Stimulated activated CD8-positive, alpha-beta memory T cell treated with anti-CD3 and anti-CD28 coated beads, Interleukin-15, amount 100 ng/mL, for 48 hours (primary cell): ENCODE measurements at places on chromosomes 12 and 14.

DNA sequence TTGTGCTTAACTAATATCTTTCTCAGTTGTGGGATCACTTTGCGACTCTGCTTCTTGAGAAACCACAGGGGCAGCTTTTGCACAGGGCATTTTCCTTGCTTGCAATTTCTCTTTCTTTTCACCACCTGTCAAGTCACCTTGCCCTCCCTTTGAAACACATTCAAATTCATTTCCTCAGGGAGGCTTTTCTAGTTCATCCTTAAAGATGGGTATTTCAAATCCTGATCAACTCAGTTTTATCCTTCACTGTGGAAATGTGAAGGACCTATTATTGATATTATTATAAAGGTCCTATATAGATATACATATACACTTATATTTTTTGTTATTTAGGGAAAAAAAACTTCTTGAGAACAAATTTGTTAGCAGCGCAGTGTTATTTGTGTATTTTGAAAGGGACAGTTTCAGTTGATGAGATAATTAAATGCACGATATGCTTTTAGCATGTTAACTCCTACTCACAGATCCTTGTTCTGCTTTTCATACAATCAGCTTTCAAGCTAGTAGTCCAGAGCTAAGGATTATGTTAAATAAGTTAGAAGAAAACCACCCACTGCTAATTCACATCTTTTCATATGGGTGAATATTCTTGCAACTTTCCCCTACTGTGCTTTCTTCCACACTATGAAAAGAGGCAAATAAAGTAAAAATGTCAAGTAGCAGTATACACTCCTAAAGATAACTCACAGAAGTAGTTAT is 501.4 kb upstream of the RGS6 start:
- no peak for DNase-seq

- no peak for DNase-seq
Measured at GRCh38 chr12:103503546-103504480, 8.0 kb upstream of the C12orf42 start.

DNA sequence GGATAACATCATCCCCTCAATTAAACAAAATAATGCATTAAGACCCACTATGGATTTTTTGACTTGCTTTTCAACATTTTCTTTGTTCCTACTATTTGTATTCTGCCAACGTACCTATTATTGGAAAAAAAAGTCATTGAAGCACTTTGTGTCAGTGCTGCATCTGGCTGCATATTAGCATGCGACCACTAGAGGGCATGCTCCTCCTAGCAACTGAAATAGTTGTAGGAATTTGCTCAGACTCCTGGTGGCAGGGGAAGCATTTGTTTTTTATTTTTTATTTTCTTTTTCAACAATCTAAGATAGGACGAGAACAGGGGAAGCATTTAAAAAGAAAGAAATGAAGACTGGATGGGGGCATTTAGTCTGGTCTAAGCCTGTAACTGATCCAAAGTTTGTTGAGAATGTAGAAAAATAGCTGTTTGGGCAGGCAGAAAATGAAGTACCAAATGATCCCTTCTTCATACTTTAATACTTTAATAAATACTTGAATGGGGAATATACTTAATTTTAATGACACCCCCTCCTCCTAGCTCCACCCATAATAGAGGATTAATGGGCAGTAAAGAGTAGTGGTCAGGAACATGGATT is 14.5 kb upstream of the CLEC4A start:
- peak; percentile 53 for DNase-seq

GRCh38 chr14:103123634-103124500 is 606 bp downstream of the TNFAIP2 start:
- DNase-seq: no peak

DNA sequence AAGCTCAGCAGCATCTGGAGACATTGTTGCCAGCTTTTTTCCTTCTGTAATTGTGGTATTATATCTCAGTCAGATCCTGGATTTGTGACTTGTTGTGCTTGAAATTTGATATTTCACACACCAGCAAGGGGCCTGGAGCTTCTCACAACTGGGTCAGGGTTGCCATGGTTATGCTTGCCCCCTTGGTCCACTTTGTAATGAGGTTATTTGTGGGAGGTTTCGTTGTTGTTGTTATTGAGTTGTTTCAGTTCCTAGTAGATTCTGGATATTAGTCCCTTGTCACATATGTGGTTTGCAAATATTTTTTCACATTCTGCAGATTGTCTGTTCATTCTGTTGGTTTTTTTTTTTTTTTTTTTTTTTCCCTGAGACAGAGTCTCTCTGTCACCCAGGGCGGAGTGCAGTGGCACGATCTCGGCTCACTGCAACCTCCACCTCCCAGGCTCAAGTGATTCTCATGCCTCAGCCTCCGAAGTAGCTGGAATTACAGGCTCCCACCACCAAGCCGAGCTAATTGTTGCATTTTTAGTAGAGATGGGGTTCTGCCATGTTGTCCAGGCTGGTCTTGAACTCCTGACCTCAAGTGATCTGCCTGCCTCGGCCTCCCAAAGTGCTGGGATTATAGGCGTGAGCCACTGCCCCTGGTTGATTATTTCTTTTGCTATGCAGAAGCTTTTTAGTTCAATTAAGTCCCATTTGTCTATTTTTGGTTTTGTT is 80.6 kb upstream of the ETV6 start:
- no peak for DNase-seq

DNA sequence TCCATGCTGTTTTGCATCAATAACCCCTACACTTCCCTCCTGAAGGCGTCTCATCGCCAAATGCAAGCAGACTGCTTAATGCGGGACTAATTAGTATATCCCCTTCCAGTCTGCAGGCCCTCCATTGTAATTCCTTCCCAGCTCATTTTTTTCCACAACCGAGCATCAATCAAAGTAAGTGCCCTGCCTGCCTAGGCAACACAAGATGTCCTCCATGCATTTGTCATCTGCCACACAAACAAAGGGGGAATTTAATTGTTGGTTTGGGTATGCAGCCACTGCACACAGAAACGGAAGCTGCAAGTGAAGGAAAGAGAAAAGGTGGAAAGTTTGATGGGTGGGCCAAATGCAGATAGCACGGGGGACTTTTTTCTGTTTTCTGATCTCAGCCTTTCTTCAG is 168.0 kb downstream of the EGLN3 start:
- no peak for DNase-seq

GRCh38 chr12:64082866-64083268 is 139.2 kb downstream of the KICS2 start:
- DNase-seq: no peak

GRCh38 chr12:76024102-76024781 is 7.3 kb downstream of the PHLDA1 start:
- DNase-seq: no peak

DNA sequence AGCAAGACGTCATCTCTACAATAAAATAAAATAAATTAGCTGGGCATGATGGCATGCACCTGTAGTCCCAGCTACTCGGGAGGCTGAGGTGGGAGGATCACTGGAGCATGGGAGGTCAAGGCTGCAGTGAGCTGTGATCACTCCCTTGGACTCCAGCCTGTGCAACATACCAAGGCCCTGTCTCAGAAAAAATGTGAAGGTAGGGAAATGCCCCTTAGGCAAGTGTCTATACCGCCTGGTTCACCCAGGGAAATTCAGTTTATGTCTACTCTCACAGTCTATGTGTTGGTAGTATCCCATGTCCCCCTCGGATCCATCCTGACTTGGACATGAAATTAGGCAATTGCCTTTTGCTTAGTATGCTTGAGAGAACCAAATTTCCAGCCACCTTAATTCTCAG is 88.4 kb upstream of the TMEM132C start:
- no peak for DNase-seq

- DNase-seq: no peak
Measured at GRCh38 chr12:2876431-2877046, 435 bp downstream of the FOXM1 start.

- DNase-seq: no peak
Measured at GRCh38 chr12:25480145-25480544, 72.9 kb downstream of the LMNTD1 start.

DNA sequence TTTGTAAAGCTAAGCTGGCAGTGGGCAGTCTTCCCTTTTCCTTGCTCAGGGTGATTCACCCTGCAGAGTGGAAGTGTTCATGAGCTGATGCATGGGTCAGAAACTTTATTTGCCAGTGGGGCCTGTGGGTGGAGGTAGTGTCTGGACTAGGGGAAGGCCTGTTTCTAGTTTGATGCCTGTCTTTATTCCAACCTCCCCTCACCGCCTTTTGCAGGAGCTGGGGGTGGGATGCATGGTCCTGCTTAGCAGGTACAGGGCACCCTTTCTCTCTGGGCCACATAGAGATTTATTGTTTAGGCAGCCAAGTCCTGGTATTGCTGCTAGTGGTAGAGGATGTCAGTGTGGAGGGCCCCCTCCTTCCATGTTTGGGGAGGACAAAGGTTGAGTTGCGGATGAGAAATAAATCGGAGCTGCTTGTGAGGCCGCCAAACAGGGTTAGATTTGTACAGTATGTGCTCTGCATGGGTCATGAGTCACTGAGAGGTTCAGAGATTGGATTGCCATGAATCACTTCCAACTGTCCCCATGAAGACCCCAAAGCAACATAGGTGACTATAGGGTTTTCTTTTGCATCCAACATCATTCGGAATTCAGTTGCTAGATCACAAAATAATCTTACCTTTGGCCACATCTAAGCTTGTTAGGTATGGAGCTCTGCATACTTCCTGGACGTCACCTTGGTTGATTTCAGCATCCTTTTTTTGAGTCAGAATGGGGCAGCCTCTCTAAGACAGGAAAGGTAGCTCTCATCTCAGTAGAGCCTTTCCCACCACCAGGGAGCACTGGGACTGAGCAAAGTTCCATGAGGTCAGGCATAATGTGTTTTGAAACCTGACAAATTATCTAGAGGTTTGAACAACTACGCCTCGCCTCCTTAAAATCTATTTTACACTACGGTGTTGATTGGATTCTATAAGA is 8.8 kb downstream of the SMOC1 start:
- no peak for DNase-seq

DNA sequence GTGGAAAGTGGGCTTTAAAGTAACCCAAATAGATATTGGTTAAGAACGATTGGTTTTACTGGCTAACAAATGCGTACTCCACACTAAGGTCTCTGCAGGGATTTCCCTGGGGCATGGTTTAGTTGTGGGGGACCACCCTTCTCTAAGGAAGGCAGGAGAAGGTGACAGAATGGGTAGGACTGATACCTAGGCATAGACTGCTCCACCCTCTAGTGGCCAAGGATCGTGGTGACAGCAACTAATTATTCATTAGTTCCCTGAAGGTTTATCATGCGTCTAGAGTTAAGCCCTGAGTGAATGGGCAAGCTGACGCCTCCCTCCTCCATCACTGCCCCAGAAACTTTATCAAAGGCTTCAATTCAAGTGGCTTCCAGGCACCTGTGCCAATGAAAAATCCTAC is 9.1 kb downstream of the FAM181A start:
- DNase-seq: no peak

- DNase-seq: no peak
Measured at GRCh38 chr12:88413646-88414045, 166.6 kb downstream of the KITLG start.

DNA sequence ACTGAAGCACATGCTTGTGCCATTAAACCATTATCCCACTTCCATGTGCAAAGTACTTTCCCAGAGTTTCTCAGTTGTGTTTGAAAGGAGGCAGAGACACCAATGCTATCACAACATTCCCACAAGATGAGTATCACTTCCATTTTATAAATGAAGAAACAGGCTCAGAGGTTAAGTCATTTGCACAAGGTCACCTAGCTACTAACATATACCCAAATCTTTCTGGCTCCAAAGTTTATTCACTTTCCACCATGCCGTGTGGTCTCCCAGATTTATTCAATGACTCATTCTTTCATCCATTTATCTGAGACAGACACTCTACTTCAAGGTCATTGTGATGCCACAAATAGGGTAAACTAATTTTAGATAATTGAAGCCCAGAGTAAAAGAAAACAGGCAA is 9.4 kb downstream of the ART4 start:
- no peak for DNase-seq

- no peak for DNase-seq
Measured at GRCh38 chr14:56081139-56081538, 37.1 kb upstream of the PELI2 start.

GRCh38 chr14:30849354-30849753 is 25.0 kb upstream of the COCH start:
- no peak for DNase-seq

- no peak for DNase-seq
Measured at GRCh38 chr12:4423528-4424195, 22.0 kb downstream of the FGF6 start.

- DNase-seq: no peak
Measured at GRCh38 chr12:122133192-122133950, 40.6 kb downstream of the IL31 start.

- no peak for DNase-seq
Measured at GRCh38 chr14:76499399-76499798, 123.5 kb downstream of the ESRRB start.

- no peak for DNase-seq
Measured at GRCh38 chr14:45359746-45360145, 106.7 kb upstream of the MIS18BP1 start.

DNA sequence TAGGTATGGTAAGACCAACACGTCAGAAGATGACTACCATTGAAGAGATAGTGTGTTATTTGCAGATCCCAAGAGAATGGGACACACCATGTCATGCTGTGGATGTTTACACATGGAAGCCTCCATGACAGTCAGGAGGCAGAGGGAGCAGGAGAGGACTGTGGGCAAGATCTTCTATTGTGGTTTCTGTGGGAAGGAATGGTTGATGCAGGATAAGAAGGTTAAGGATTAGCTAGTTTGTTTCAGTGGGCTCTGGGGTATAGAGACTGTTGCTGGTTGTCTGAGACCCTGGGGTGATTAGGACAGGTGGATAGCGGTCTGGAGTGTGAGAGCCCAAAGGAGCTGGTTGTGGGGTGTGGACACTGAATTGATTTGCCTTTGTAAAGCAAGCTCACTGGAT is 23.3 kb downstream of the TAS2R7 start:
- DNase-seq: no peak

DNA sequence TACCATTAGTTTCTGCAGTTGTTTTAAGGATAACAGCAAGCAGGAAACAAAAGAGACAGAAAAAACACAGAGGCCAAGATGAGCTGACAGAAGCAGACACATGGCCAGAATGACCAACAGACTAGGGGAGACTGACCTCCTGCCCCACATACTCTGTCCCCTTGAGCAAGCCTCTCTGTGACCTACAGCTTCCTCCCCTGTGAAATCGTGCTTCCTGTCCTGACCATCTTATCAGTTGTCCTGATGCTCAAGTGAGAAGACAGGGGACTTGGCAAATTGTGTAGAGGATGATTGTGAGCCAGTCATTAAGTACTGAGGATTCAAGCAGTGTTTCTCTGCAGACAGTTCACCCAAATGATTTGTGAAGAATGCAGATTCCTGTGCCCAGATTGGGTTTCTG is 229.0 kb downstream of the SLC41A2 start:
- no peak for DNase-seq

- no peak for DNase-seq
Measured at GRCh38 chr12:29707846-29708245, 75.9 kb downstream of the TMTC1 start.

GRCh38 chr12:67640863-67641262 is 7.7 kb upstream of the DYRK2 start:
- no peak for DNase-seq
